ENCODE measurements at places on chromosomes 5 and 9.

GRCh38 chr5:22605473-22605872 is 247.7 kb downstream of the CDH12 start:
- no peak for DNase-seq

DNA sequence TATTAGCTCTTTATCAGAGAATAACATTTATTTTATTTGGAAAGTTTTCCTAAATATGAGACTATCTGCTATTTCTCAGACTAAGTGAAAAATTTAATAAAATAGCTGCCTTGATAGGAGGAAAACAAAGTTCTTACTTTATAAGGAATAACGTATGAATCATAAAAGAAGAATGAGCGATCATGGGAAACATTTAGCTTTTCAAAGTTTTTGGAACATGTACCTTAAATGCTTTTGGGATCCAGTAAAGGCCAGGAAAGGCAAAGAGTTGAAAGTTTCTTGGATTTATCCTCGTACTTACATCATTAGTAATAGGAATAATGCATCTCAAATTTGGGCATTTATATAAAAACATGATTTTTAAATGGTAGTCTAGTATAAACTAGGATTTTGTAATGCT is 19.4 kb downstream of the OGN start:
- no peak for DNase-seq

- no peak for DNase-seq
Observed at GRCh38 chr5:117100176-117100575, 525.6 kb upstream of the SEMA6A start.

DNA sequence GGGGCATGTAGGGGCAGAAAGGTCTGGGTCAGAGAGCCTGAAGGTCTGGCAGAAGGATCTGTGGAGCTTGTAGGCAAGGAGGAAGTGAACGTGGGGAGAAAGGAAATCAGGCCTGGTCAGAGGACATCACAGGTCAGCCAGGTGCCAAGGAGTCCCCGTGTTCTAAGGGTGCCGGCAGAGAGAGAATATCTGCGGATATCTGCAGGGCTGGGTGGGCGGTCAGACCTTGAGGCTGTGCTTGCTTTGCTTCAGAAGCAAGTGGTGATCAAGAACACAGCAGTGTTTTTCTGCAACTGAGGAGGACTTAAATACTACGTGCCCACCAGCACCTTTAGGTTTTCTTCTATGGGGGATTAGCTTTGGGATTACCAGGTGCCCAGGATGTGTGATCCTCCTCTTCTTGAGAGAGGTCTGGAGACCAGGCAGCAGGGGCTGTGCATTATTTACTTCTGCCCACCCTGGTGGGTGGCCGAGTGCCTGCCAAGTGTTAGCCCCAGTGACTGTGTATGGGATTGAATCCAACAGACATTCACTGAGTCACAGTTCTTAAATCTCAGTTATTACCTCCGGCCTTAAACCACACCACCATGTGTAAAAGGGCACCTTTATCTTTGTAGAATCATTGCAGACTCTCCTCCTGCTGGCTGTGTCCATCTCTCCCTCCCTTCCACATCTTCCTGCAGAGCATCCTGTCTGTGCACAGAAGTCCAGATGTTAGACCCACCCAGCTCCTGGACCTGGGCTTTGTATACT is 12.5 kb upstream of the SHB start:
- no peak for DNase-seq

- no peak for DNase-seq
Observed at GRCh38 chr5:171577042-171577758, 157.8 kb downstream of the FGF18 start.

GRCh38 chr9:34289159-34289558 is 39.9 kb downstream of the KIF24 start:
- no peak for DNase-seq

- DNase-seq: no peak
Observed at GRCh38 chr5:119470851-119471451, 18.7 kb downstream of the HSD17B4 start.

DNA sequence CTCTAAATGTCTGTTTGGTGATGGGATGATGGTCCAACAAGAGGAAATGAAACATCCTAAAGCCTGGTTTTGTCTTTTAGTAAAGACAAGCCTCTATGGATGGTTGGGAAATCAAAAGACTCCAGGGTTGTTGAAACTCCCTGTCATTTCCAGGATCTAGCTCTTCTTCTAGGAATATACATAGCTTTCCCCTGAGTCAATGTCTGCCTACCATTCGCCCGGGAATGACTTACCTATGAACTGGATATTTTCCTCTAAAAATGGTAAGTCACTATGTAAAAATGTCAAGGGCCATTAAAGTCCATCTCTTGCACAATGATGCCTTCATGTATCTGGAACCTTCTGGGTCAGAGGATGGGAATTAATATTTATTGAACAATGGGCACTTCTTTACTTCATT is 11.1 kb upstream of the KIF12 start:
- no peak for DNase-seq

GRCh38 chr5:6715758-6716628 is 2.8 kb downstream of the TENT4A start:
- DNase-seq: no peak

- DNase-seq: no peak
Observed at GRCh38 chr9:116550696-116551436, 136.2 kb upstream of the TRIM32 start.

DNA sequence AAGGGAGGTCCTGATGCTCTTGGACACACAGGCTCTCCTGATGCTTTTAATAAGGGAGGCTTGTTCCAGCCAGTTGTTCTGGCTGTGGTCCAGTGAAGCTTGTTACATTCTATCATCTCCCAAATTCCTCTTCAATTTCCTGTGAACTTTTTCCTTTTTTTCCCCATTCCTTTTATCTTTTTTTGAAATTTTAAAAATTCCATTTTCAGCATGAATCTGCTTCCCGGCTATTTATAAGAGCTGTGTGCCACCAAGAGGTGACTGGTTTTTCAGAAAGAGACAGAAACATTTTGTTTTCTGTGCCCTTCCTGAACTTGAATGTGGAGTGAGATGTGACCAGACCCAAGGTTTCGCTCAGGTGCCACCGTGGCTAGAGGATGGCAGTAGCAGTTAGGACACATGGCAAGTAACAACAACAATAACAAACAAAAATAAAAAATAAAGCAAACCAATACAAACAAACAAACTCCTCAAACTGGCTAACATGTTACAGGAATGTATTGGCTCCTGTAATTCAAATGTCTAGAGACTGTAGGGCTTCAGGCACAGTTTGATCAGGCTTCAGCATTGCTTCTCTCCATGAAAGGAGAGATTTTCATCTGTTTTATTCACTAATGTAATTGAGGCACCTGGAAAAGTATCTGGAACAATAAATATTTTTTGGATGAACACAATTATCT is 121.1 kb downstream of the BOD1 start:
- no peak for DNase-seq

- DNase-seq: no peak
Observed at GRCh38 chr5:61969347-61969746, 336.7 kb upstream of the KIF2A start.

GRCh38 chr9:120985819-120986222 is 59.2 kb upstream of the TRAF1 start:
- DNase-seq: peak; percentile 36

GRCh38 chr5:51890435-51891116 is 507.3 kb downstream of the ISL1 start:
- no peak for DNase-seq

- DNase-seq: no peak
Observed at GRCh38 chr9:77585335-77585786, 62.8 kb downstream of the GNA14 start.

GRCh38 chr9:37034305-37034937 is 353 bp upstream of the PAX5 start:
- DNase-seq: no peak

- no peak for DNase-seq
Observed at GRCh38 chr9:114588651-114589526, 1.3 kb downstream of the ATP6V1G1 start.

DNA sequence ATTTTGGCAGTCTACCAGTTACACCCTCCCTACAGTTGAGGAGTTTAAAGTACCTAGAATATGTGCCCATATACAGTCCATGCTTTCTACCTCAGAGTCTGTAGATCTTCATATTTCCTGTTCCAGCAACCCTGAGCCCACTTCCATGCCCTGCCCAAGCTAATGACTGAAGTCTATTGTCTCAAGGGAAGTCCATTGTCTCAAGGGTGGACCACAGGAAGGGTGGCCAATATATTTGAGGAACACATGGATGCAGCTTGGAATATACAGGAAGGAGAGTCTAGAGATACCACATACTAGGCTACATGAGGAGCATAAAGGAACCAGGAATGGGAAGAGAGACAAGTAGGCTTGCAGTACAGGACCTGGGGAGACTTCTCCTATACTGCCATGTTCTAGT is 274.4 kb downstream of the FER start:
- DNase-seq: no peak

- DNase-seq: no peak
Observed at GRCh38 chr5:84306601-84307000, 78.1 kb downstream of the EDIL3 start.

- DNase-seq: no peak
Observed at GRCh38 chr9:117546894-117547678, 132.2 kb upstream of the ASTN2 start.

GRCh38 chr5:179860301-179860700 is 1.7 kb upstream of the MRNIP start:
- no peak for DNase-seq

- no peak for DNase-seq
Observed at GRCh38 chr5:112142769-112143270, 276.3 kb downstream of the EPB41L4A start.

DNA sequence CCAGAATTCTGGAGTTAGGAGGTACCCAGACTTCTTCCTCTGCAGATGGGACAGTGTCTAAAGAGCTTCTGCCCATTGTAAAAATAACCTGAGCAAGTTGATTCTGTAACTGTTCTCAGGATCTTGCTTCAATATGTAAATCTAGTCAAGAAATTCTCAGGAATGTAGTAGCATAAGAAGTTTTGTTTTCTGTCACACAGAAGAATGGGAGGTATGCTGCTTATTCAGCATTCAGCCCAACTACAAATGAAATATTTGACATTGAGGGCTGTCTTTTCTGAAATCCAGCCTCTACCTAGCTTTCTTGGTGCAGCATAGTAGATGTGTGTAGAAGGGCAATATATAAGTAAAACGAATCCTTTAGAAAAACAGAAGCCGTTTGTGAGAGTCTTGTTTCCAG is 13.8 kb downstream of the MACIR start:
- DNase-seq: no peak

GRCh38 chr5:141349917-141350619 is at the start of gene PCDHGB1:
Gene PCDHGB1, plus strand, starts transcription at chr5:141350099. Its CDS starts 162 bp downstream, at chr5:141350261.
- no peak for DNase-seq

GRCh38 chr9:38393128-38393796 is 760 bp downstream of the ALDH1B1 start:
- no peak for DNase-seq

DNA sequence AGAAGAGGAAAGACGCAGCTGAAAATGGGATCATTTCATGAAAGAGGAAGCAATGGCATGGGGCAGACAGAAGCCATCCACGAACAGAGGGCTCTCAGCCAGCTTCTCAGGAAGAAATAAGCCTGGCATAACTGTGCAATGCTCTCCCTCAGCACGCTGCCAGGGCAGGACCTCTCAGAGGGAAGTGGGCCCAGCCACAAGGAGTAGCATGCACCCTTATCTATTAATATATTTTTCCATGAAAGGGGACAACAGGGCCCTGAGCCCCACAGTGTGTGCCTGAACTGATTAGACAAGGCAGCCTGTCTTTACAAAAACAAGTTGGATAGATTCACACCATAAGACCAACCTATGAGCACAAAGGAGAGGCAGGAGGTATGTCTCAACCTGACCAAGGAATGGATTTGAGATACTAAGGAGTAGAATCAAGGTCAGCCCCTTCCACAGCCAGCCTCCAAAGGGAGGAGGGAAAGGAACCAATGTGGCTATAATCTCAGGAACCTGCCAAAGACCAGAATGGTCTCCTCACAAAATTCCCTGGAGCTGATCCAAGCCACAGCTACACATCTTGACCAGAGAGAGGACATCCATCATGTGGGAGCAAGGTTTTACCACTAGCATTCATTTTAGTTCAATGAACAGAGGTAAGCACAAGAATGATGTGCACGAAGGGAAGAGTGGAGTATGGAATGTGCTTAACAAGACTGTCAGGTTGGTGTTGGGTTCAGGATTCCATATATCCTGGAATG is 154.8 kb downstream of the SIL1 start:
- no peak for DNase-seq

DNA sequence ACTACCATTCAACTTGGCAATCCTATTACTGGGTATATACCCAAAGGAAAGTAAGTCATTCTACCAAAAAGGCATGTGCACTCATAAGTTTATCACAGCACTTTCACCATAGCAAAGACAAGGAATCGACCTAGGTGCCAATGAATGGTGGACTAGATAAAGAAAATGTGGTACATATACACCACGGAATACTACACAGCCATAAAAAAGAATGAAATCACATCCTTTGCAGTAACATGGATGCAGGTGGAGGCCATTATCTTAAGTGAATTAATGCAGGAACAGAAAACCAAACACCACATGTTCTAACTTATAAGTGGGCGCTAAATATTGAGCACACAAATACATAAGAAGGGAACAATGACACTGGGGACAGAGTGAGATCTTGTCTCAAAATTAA is 65.8 kb upstream of the SUB1 start:
- no peak for DNase-seq

DNA sequence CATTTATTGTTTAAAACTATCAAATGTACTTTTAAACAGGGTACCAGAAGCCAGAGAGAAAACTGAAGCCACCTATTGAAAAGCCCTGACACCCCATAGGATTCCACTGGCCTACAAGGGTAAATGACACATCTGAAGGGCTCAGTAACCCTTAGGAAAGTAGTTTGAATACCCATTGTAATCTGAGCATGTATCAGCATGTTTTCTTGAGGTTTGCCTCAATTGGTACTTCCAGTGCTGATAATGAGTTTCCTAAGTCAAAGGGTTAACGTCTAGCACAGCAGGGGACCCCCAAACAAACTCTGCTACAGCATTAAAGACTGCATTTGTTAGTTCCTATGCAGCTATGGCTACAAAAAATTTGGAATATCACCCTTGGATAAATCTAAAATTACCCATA is 657.1 kb downstream of the NR2F1-AS1 start:
- DNase-seq: no peak

- no peak for DNase-seq
Observed at GRCh38 chr5:20368571-20369517, 380.8 kb upstream of the CDH18 start.

DNA sequence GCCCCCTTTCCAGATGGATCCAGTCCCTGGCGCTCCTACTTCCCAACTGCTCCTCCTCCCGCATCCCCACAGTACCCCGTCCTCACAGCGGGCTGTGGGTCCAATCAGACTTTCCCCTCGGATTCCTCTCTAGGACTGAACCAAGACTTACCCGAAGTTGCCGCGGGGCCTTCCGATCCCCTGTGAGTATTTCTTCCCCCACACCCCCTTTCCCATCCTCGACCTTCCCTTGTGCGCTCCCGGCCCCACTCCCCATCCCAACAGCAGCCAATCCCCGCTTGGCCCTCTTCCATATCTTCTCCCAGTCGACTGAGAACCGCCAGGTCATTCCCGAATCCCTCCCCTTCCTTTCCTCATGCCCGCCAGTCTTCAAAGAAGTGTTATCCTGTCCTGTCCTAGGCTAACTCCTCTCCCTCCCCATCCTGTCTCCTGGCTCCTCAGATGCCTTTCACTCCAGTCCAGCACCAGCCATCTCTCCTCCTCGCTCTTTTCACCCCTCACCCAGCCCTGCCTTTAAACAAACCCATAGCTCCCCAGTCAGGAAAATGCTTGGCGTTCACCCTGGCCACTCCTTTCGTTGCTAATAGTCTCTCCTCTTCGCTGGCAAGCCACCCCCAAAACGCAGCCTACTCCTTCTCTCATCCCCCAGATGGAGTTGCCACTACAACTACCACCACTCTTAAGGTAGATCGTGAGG is 646 bp downstream of the SWI5 start:
- no peak for DNase-seq

GRCh38 chr9:87515588-87516221 is 18.0 kb downstream of the DAPK1 start:
- DNase-seq: no peak
